ENCODE measurements at places on chromosomes 2 and 18.

- no peak for DNase-seq
These were observed 72.3 kb downstream of the CCDC138 start for GRCh38 chr2:108858894-108859293.

- no peak for DNase-seq
These were observed 49.5 kb downstream of the LBH start for GRCh38 chr2:30280596-30281434.

- DNase-seq = no peak
These were observed 90.1 kb downstream of the MYCN start for GRCh38 chr2:16030206-16031057.

- peak; percentile 15 for DNase-seq
These were observed 7.0 kb downstream of the CNDP2 start for GRCh38 chr18:74503137-74503536.

- DNase-seq = peak; percentile 33
These were observed 67.1 kb downstream of the PXDN start for GRCh38 chr2:1676913-1677820.
